CD8-positive, alpha-beta memory T cell (primary cell): ENCODE measurements at places on chromosomes 5 and 9. TPM values are rescaled to one million over a fixed set of nuclear protein-coding genes. Genes with fewer than 3 reads are reported as not detected.

- H3K27me3 ChIP-seq, result no peaks in the 10 kb centered on the region
- H3K4me3 ChIP-seq, result no peak overlapping the region
- no peak overlapping the region for H3K27ac ChIP-seq
- H3K36me3 ChIP-seq, result no peaks in the 10 kb centered on the region
- no peaks in the 10 kb centered on the region for H3K4me1 ChIP-seq
These were observed 75.7 kb downstream of the ZNF608 start for GRCh38 chr5:124670722-124671184.

- H3K36me3 ChIP-seq, result no peaks in the 10 kb centered on the region
- DNase-seq, result no peak
- no peak overlapping the region for H3K4me3 ChIP-seq
- no peaks in the 10 kb centered on the region for H3K4me1 ChIP-seq
These were observed 140.0 kb downstream of the MUSK start for GRCh38 chr9:110808599-110808980.

GRCh38 chr5:108898707-108899106, 151.0 kb downstream of the FER start:
- no peak overlapping the region for H3K4me3 ChIP-seq
- DNase-seq, result no peak
- no peaks in the 10 kb centered on the region for H3K36me3 ChIP-seq
- no peak overlapping the region for H3K27ac ChIP-seq
- no peaks in the 10 kb centered on the region for H3K27me3 ChIP-seq
- H3K4me1 ChIP-seq, result no peaks in the 10 kb centered on the region

DNA sequence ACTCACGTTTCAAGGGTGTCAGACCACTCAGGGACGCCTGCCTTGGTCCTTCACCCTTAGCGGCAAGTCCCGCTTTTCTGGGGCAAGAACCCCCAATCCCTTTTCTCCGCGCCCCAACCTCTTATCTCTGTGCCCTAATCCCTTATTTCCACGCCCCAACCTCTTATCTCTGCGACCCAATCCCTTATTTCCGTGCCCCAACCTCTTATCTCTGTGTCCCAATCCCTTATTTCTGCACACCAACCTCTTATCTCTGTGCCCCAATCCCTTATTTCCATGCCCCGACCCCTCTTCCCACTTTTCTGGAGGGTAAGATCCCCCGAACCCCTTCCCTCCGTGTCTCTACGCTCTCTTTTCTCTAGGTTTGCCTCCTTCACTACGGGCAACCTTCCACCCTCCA, 139.4 kb downstream of the DAB2IP start:
- DNase-seq, result no peak
- H3K27ac ChIP-seq, result no peak overlapping the region
- H3K27me3 ChIP-seq, result no peaks in the 10 kb centered on the region
- H3K4me1 ChIP-seq, result no peaks in the 10 kb centered on the region

Gene ACSL6
- 22.7 TPM for total RNA-seq

Gene LHX6
- total RNA-seq, result not detected

Gene WDR36
- total RNA-seq, result 74.8 TPM
